ENCODE measurements at places on chromosomes 5 and 9.

- DNase-seq: no peak
These were observed 10.5 kb upstream of the MYORG start for GRCh38 chr9:34387239-34387638.

- DNase-seq: no peak
These were observed 10.1 kb upstream of the SEMA5A start for GRCh38 chr5:9555961-9556360.

DNA sequence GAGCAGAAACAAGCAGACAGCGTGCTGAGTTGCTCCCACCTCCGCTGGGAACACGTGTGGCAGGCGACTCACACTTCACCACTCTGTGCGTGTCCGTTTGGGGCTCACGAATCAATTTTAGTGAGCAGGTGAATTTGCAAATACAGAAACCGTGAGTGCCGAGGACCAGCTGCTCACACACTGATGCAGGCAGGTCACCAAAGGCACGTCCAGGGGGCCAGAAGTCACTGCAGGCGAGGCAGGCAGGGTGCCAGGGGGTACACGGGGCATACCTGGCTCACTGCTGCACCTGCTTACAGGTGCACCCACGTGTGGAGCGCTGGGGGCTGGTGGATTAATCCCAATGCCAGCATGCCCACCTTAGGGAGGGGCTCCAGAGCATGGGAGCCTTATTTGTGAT, 68.8 kb downstream of the ZNF354C start:
- DNase-seq: no peak

- DNase-seq: no peak
These were observed 49.0 kb upstream of the ABL1 start for GRCh38 chr9:130785940-130786508.

GRCh38 chr5:157602505-157602904, 26.9 kb upstream of the ADAM19 start:
- peak; percentile 30 for DNase-seq

GRCh38 chr9:91243029-91243428, 118.7 kb downstream of the AUH start:
- no peak for DNase-seq

- no peak for DNase-seq
These were observed 19.8 kb downstream of the LECT2 start for GRCh38 chr5:135934939-135935338.

DNA sequence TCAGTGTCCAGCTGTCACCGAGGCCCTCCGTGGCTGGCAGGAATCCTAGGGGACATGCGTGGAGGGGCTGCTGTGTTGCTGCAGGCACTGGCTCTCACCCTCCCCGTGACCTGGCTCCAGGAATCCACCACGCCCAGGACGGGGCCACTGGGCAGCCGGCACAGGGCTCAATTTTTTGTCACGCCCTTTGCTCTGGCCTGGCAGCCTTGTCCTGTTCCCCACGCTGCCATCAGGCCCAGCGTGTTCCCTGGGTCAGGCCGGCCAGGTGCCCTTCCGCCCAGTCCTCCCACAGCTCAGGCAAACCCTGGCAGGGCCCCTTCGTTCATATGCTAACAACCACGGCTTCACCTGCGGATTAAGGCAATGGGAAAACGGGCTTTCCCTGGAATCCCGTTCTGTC, 37.3 kb downstream of the PROP1 start:
- DNase-seq: no peak

DNA sequence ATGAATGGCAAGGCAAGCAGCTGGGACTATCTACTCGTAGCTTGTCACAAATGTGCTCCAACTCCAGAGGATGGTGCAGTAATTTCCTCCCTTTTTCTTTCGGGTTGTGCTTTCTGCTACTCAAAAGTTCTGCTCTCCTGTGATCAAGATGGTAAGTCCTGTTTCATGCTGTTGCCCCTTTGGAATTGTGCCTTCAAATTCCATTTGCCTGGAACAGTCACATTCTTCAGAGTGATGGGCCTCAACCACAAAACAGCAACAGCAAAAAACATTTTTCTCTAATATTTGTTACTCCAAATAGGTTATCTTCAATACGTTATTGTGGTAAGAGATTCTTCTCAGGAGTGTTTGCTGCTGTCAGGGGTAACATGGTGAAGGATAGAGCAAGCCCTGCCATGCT, 209.3 kb downstream of the PALM2AKAP2 start:
- DNase-seq: no peak

GRCh38 chr5:27479859-27480258, 441.5 kb upstream of the CDH9 start:
- DNase-seq: no peak

DNA sequence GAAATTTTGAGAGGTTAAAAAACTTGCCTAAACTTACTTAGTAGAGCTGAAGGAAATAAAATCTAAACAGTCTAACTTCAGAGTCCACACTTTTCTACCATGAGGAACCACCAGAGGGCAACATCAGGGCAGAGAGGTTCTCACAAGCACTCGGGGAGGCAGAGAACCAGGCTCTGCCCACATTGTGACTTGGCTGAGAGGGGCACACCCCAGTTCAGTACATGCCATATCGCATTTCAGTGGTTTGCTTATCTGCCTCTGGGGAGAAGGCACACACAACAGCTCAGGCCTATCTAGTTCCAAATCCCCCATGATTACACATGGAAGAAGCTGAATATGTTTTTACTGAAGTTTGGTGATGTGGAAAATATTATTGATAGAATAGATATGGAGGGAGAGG, 49.2 kb downstream of the EQTN start:
- no peak for DNase-seq

GRCh38 chr5:83430130-83431010, 41.2 kb upstream of the VCAN start:
- DNase-seq: peak; percentile 10

DNA sequence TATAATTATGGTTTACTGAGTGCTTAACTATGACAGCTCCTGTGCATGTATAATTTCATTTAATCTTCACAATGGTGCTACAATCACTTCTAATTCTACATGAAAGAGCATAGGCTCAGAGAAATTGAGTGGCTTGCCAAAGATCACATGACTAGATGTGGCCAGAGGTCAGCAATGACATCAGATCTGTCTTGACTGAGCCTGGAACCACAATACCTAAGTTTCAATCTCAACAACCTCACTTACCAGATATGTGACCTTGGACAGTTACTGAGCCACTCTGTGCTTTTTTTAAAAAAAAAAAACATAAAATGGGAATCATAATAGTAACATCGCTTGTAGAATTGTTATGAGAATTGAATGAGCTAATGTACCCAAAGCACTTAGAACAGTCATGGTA, 130.7 kb downstream of the TRIM32 start:
- DNase-seq: no peak

- no peak for DNase-seq
These were observed 380.5 kb downstream of the TMEM161B start for GRCh38 chr5:87888139-87888538.

GRCh38 chr9:134458207-134459108, 132.2 kb downstream of the RXRA start:
- no peak for DNase-seq

- DNase-seq: no peak
These were observed 195.6 kb upstream of the RAI14 start for GRCh38 chr5:34460496-34460895.

DNA sequence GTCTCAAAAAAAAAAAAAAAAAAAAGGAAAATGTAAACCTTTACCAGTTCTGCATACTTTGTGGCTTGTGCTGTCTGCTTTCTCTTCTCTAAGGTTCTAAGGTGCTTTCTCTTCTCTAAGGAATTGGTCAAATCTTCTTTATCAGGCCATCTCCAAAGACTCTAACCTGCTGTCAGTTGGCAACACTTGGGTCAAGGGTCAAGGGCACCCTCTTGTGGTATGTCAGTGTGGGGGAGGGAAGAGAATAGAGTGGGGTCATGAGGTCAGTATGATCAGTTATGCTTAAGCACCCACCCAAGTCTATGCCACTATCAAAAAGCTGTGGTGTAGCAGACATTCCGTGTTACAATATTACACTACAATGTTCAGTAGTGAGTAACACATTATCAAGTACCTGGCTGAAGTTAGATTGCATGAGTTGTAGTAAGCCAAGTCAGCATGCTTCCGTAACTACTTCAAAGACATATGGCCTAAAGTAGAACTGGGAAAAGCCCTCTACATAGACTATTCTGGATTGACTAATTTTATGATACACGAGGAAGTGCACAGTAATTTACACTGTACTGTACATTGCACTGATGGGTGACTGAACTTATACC, 25.0 kb upstream of the CCL28 start:
- no peak for DNase-seq

DNA sequence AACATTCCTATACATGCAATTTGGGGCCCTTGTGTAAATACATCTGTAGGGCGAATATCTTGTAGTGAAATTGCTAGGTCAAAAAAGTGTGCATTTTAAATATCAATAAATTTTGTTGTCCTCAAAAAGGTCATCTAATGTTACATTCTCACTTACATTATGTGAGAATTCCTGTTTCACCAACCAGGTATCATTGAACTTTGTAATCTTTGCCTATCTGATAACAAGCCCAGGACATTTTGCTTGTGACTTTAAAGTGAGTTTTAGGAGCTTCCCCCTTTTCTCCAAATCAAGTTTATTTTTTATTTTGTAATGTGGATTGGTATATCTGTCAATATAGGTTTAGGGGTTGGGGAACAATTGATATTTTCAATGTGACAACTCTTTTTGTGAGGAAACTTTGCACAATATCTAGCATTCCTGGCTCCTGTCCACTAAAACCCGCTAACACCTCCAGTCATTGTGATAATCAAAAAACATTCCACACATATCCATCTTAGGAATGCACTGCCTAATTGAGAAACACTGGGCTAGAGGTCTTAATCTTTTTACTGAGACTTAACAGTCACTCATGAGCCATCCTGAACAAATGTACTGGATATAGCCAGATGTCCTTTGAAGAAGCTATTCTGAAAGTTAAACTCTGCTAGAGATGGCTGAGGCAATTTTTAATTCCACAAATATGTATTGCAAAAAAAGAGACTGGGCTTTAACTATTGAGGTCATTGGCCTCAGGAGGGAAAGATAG, 72.5 kb upstream of the SLC1A1 start:
- no peak for DNase-seq

DNA sequence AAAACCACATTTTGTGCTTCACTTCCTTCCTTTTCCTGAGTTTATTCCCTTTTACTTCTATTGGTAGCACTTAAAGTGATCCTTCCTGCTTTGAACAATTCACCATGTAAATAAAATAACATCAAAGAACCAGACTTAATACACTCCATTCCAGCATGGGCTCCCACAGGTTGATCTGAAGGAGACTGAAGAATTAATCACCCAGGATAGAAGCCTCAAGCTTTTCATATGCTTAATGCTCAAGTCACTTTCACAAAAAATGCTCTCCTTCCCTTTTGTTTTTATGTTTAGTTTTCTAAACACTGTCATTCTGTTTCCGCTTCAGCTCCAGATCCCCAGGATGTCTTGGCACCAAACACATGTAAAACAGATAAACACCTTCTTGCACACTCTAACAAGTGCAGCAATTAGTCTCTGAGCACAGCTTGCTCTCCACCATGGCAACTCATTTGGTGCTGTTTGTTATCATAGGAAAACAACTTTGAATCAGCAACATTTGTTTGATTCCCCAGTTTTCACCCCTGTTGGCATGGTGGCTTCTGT, 37.0 kb downstream of the DMRTA1 start:
- DNase-seq: no peak

DNA sequence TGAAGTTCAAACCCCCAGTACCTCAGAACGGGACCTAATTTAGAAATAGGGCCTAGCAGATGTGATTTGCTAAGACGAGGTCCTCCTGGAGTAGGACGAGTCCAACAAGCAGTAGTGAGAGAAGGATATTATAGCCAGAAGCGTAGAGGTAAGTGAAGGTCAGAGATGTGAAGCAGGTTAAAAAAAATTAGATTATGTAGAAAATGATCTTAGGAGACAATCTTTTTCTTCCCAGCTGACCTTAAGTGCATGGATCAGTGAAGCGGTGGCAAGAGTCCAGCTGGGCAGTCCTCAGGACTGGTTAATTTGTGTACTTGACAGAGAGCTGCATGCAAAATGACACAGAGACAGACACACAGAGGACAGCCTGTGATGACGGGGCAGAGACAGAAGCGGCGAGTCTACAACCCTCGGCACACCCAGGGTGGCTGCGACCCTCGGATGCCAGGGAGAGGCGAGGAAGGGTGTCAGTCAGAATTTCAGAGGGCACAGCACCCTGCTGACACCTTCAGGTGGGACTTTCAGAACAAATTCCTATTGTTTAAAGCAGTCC, 131.4 kb upstream of the IRX4 start:
- no peak for DNase-seq

DNA sequence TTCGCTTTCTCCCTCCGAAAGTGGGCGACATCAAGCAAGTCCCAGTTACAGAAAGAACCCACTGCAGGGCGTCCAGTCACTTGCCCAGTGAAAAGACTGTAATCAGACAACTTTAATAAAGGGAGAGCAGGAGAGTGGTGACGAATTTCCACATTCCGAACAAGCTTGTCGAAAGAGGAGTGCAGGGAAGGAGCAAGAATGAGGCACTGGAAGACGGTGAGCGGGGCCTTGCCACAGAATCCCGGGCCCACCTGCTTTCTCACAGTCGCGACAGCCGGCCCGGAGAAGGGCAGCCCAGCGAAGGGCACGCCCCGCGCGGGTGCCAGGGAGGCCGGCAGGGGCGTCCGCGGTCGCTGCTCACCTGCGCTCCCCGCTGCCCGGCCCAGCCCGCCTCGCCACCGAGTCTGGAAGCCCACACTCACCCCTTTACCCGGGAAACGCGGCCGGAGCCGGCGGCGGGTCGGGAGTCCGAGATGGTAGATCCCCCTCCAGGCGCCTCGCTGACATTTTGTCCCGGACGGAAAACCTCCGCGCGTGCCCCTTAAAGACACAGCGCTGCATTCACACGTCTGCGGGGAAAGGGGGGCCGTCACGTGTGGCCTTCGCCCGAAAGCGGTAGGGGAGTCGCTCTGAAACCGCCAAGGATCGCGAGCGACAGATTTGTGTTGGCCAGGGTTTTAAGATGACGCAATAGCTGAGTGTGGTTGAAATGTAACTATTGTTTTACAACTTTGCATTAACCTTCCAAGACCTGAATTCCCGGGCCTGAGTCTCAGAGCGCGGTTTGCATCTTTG, at the start of gene ZBED3:
Gene ZBED3, minus strand, starts transcription at position 597 of the 795 bp plus-strand sequence. CDS start 9,407 bp downstream, outside the sequence.
- peak; percentile 7 for DNase-seq

DNA sequence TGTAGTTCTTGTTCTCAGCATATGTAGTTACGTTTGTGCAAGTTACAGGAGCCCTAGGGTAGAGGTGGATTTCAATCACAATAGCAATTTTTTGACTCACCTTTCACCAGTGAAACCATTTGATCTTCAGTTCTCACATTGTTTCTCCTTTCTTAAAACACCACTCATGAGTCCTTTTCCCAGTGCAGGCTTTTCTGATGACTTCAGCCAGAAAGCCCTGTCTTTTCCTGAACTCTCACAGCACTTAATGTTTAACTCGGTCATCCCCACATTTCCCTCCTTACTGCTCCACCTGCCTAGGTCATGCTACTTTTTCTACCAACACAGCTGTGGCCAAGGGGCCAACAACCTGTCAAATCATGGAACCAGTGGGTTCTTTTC, 37.9 kb downstream of the ARHGEF28 start:
- no peak for DNase-seq

GRCh38 chr9:3285365-3286161, 240.2 kb downstream of the RFX3 start:
- no peak for DNase-seq

DNA sequence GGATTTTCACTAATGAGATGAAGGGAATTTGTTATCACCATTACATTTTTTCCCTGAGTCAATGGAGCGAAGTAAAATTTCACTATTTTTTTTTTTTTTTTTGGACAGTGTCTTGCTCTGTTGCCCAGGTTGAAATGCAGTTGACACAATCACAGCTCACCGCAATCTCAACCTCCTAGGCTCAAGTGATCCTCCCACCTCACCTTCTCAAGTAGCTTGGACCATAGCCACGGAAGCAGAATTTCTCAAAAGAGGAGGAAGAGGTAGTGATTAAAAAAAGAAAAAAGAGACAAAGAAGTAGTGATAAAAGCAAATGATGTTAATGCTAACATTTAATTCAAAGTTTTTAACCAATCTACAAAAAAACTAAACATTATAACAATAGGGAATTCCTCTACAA, 29.8 kb downstream of the ELP1 start:
- DNase-seq: no peak

All from activated T-helper 1 cell treated with anti-CD3 and anti-CD28 coated beads, Interleukin-2, amount 50 U/mL, for 16 hours (primary cell).